ENCODE measurements at places on chromosomes 3 and 15. TPM values are rescaled to one million over a fixed set of nuclear protein-coding genes. Genes with fewer than 3 reads are reported as not detected.

GRCh38 chr3:122536632-122537001 is 21.9 kb upstream of the KPNA1 start:
- no peak for DNase-seq

GRCh38 chr3:63500196-63500595 is 152.3 kb upstream of the SNTN start:
- DNase-seq = no peak

B3GNT5 gene
- total RNA-seq = 10.0 TPM

DNA sequence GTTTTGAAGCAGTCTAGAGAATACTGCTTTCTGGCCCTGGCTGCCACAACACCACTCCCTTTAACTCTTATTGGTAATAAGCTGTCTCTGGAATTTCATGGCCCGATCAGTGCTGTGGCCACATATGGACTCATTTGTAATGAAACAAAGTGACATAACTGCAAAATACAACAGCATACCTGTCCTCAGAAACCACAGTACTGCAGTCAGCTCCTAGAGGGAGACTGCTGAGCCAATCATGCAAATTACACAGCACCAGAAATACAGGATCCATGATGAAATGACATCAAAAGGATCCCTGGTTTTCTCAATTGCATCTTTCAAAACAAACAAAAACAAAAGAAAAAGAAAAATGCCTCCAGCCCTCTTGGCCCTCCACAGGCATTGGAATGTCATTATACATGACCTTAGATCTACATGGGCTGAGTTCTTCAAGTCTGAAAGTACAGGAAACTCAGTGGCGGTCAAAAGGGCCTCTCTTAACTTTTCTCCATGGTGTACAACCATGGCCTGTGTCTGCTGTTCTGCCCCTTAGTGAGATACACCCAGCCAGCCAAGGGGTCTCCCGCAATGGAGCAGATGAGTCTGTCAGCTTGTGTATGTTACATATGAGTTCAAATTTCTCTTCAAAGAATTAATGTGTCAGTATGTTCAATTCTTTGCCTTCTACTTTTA is 24.9 kb upstream of the KBTBD12 start:
- no peak for DNase-seq

GRCh38 chr3:63972196-63972595 is 51.1 kb downstream of the PSMD6 start:
- DNase-seq = no peak

GOLGA6A gene
- total RNA-seq = not detected

RTP3 gene
- not detected for total RNA-seq

GRCh38 chr3:135081856-135082434 is 286.9 kb downstream of the EPHB1 start:
- DNase-seq = no peak

- DNase-seq = no peak
Measured at GRCh38 chr3:153166206-153166605, 4.2 kb downstream of the RAP2B start.

IQCH gene
- total RNA-seq = 2.0 TPM

DNA sequence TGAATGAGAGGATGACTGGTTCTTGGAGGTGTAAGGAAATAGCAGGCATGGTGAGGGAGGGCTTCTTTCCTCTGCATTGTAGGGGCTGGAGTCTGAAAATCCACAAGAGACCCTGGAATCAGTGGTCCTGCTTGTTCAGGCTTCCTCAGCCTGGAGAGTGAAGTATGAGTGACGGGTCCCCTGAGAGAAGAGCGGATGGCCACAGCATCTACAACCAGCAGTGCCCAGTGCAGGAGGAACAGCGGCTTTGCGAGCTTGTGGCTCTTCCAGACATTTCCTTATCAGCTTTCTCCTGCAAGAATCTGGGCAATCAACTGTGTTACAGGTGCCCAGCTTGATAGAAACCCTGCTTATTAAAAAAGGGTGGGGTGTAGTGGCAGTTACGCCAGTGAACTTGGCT is 97.0 kb upstream of the HES1 start:
- DNase-seq = no peak

GRCh38 chr3:14345496-14346150 is 56.8 kb upstream of the SLC6A6 start:
- DNase-seq = no peak

GRCh38 chr15:24067733-24068501 is 380.8 kb upstream of the NDN start:
- DNase-seq = no peak
